ENCODE measurements at places on chromosomes 5 and 9.
A peak's percentile ranks its signal among the peaks of the same experiment; 100 is the strongest.

- no peak for DNase-seq
Observed at GRCh38 chr9:104143550-104143910, 49.4 kb downstream of the SMC2 start.

GRCh38 chr9:135739271-135740220 lies 37.6 kb downstream of the KCNT1 start:
- no peak for DNase-seq

GRCh38 chr5:122743261-122743660 lies 31.6 kb upstream of the SNX2 start:
- no peak for DNase-seq

DNA sequence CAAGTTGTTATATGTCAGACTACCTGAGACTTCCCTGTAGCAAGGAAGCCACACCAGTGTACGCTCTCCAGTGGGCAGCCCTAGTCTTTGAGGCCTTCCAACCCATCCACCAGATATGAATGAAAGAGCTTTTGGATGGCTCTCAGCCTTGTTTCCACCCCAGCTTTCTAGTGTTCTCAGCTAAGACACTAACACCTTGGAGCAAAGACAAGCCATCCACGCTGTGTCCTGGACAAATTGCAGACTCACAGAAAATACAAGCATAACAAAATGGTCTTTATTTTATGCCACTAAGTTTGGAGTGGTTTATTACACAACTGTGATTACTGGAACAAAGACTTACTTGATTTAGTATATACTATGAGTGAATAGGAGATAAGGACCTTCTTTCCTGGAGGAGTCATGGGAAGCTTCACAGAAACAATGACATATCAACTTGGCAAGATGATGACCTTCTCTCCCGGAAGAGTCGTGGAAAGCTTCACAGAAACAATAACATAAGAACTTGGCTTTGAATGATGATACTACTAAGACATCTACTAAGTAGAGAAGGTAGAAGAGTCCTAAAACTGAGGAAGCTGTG lies 134.0 kb upstream of the VCAN start:
- DNase-seq: no peak

DNA sequence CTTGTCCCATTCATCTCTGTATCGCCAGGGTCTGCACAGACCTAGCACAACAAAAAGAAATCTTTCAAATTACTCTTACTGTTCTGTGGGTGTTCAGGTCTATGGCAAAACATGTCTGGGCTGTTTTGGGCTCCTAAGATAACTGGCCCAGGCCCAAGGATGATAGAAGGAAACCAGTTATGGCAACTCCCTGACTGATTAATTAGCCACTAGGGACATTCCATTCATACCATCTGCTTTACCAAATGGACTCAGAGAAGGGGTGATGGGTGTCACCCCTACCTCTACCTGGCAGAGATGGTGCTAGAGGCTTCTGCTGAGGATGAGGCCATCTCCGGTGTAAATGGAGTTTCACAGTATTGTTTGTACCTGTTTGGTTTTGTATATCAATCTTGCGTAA lies 1.9 kb downstream of the SLC31A2 start:
- DNase-seq: peak; percentile 98

GRCh38 chr5:6370580-6370979 lies 7.8 kb downstream of the MED10 start:
- no peak for DNase-seq

- DNase-seq: peak; percentile 96
Observed at GRCh38 chr9:10059044-10059443, 553.8 kb downstream of the PTPRD start.

DNA sequence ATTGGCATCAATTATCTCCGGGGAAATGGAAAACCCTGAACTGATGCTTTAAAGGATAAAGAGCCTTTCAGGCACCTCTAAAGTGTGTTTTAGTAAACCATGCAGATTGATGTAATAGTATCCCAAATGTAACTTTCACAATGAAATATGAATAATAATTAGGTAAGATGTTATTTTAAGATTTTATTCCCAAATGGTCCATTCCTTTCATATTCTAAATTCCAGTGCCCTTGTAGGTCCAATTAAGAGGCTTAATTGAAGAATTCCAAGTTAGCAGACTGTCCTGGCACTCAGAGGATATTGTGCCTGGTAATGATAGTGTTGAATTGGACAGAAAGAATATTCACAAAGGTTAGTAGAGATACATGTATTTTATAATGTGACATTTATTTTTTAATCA lies 352.5 kb upstream of the NUDT12 start:
- DNase-seq: no peak

GRCh38 chr9:98485706-98486105 lies 223.0 kb downstream of the GABBR2 start:
- DNase-seq: no peak

DNA sequence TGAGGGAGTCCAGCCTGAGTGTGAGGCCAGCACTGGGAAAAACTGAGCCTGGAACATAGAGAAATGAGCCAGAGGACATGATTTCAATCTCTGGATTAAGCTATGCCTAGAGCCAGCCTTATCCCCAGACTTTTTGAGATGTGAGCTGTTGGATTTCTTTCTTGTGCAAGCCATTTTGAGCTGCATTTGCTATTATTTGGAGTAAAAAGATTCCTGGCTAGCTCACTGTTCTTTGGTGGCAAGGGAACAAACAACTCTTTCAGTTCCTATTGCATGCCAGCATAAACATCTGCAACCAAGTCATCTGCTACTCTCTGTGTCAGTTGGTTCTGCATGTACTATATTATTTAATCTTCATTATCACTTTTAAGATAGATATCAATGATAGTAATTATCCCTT lies 70.1 kb upstream of the MAN2A1 start:
- DNase-seq: no peak

DNA sequence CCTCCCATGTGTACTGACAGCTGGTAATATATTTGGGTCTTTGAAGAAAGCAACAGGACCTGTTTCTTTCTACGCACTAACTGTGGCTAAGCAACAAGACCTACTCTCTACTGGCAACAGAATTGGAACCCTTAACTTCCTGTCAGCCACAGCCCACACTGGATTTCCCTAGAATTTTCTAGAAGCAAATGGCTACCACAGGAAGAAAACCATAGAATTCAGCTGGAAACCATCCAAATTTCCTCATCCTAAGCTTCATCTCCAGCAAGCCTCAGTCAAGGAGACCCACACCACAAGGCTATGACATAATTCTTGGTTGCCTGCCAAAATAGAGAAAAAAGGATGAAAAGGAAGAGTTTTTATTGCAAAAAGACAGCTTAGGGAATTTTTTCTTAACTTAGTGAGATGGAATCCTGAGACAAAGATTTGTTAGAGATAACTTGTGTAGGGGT lies 171.8 kb upstream of the TNC start:
- DNase-seq: no peak

GRCh38 chr9:134360897-134361296 lies 34.6 kb downstream of the RXRA start:
- DNase-seq: no peak

DNA sequence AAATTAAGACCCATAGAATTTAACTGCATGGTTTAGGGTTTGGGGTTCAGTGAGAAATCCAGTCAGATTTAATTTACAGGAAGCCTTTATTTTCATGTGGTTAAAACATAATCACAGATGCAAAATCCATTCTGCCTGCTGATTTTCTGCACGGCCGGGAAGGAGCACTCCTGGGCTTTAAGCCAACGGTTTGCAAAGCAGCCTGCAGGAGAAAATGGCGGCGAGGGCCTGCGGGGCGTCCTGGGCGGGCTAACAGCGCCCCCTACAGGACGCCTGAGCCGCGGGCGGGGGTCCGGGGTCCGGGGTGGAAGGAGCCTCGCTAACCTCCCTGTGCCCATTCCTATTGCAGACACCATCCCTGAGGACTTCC lies 47.6 kb downstream of the THBS4 start:
- peak; percentile 65 for DNase-seq

- no peak for DNase-seq
Observed at GRCh38 chr5:81827500-81827899, 76.6 kb upstream of the SSBP2 start.

GRCh38 chr5:113215401-113216060 lies 219.3 kb downstream of the TSSK1B start:
- DNase-seq: no peak

- DNase-seq: no peak
Observed at GRCh38 chr5:2670940-2671339, 80.5 kb downstream of the IRX2 start.

DNA sequence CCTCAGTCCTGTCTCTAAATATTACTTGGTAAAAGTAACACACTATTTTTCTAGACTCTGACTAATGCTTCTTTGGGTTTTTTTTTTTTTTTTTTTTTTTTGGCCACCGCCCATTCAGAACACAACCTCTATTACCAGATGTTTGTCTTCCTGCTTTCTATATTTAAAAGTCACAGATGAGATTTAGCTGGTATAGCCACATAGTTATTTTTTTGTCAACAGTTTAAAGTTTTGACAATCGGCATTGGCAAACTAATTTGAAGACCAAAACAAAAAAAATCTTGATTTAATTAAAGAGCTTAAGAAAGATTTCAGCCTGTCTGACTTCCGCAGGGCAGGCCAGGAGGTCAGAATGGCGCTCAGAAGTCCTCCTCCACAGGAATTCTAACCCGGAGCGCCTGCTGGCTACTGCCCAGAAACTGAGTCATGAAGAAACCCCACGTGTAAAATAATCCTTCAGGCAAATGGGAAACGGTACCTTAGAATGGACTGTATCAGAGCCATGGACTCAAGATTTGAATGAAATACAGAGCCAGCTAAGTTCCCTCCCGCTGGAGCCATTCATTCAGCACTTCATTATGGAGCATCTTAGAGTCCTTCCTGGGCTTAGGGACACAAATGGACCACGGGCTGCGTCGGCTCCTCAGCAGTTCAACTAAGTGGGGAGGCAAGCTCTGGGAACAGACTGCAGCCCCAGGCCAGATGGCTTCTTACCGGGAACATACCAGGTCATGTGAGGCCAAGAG lies 55.6 kb downstream of the PTPDC1 start:
- peak; percentile 85 for DNase-seq

DNA sequence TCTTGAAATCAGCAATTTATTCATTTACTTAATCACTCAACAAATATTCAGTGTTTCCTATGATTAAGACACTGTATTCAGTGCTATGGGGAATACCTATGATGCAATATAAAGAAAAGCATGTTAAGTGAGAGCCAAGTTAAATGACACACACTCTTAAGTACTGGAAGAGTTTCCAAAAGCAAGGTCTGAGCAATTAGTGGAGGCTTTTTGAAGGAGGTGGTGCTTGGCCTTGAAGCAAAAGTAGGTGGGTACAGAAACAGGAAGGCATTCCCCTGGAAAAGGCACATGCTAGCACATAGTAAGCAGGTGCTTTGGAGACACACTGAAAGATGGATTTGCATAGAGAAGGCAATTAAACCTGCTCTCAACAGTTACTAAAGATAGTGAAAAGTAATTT lies 4.0 kb downstream of the TSLP start:
- DNase-seq: peak; percentile 93

DNA sequence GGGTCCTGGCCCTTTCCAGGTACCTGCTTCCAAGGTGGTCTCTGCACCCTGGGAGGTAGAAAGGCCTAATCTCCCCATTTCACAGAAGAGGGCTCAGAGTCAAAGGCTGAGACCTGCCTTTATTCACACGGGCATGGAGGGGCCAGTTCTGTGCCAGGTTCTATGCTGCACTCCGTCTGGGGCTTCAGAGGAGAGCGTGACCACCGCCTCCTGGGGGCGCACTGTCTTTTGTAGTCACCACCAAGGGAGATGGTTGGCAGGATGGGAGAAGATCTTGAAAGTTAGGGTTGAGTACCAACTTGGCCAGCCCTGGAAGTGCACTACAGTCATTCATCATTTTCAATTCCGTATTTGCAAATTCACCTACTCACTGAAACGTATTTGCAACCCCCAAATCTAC lies 23.7 kb upstream of the PRDM12 start:
- no peak for DNase-seq

DNA sequence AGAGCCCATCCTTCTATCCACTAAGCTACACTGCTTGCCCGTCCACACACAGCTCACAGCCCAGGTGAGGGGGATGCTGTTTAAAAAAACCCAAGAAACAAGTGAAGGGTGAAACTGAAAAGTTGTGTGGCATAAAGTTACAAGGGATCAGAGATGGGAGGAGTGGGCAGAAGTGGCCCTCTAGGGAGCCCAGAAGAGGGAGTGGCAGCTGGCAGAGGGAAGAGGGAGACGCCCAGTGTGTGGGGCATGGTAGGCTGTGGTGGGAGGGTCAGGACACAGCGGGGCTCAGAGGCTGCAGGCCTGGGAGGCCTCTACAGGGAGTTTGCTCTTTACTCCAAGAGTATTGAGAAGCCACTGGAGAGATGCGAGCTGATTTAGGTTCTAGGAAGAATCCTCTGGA lies 30.1 kb upstream of the HRH2 start:
- DNase-seq: no peak

DNA sequence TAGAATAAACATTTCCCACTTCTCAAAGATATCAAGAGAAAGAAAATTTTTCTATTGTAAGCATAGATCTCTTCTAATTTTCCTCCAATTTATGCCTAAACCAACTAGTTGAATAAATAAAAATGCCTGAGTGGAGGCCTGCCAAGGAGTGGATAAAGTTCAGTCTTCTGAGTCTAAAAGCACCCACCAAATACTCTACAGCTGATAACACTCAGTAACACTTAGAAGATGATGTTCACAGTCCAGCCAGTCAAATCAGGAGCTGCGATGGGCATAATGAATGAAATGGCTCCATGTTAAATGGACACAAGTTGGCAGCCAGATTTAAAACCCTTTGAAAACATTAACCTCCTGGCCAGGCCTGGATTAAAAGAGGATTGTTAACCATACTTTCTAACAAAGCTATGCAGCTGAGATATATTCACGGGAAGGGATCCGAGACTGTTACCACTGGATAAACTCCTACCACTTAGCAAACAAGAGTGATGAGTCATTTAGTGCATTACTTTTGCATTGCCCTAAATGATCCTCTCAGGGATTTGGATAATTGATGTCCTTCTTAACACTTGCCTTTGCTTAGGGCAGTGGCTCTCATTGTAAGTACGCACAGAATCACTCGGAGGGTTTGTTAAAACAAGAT lies 63.7 kb upstream of the CCDC112 start:
- DNase-seq: peak; percentile 21

DNA sequence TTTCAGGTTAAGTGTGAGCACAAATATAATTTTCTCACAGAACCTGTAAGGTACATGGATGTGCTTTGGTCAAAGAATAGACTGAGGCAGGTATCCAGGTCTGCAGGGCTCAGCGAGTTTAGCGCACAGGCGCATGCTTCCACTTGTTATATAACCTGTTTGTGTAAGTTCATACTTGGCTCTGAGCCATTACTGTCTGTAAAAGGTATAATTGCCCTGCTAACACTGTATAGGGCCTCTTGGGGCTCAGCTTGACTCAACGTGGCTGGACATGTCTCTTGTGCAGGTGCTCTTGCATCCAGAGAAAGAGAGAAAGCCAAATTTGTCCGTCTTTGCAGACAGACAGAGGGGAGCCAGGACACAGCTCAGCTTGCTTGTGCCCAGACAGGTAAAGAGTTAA lies 759.6 kb downstream of the MTRR start:
- peak; percentile 52 for DNase-seq
